ENCODE measurements at places on chromosomes 16 and 17.

DNA sequence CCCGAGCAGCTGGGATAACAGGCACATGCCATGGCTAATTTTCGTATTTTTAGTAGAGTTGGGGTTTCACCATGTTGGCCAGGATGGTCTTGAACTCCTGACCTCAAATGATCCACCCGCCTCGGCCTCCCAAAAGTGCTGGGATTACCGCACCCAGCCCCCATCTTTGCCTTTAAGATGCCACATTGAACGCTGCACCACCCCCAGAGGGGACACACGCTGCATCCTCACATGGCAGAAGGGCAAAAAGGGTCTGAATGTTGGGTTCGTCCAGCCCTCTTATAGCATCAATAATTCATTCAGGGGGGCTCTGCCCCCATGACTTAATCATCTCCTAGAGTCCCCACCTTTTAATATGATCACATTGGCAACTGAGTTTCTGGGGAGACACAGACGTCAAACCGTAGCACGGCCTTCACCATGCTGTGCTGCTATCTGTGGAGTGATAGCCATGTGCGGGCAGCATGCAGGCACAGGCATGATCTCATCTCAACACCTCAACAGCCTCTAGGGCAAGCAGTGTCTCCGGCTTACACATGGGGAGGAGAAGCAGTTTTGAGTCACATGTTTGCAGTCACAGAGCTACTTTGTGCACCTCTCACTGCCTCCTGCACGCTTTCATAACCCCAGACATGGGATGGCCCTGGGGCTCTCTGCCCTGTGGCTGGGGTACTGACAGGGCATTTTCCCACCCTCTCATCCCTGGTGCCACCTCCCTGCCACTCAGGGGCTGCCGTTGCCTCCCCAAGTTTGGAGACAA is 30.0 kb downstream of the IL21R start:
- DNase-seq = no peak

DNA sequence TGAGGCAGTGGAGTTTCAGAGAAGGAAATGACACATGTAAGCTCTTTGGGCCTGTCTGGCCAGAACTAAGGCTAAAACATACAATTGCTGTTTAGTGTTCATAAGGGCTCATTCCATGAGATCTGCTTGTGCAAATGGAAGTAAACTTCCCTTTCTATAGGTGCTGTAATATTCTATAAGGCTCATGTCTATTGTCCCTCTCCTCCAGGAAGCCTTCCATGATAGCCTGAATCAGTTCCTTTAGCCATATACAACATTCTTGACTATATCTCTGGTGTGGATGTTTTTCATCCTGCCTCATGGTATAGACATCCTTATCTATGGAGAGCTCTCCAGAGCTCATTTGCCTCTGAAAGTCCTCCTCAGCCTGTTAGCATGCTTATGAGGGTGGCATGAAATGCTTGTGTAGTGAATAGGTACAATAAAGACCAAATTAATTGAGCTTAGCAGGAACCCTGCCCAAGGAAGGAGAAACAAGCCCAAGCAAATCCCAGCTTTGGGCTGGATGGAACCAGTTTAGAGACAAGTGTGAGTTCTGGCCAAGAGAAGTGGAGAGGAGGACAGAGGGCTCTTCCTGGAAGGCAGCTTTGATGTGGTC is 1.6 kb upstream of the ETV4 start:
- no peak for DNase-seq

DNA sequence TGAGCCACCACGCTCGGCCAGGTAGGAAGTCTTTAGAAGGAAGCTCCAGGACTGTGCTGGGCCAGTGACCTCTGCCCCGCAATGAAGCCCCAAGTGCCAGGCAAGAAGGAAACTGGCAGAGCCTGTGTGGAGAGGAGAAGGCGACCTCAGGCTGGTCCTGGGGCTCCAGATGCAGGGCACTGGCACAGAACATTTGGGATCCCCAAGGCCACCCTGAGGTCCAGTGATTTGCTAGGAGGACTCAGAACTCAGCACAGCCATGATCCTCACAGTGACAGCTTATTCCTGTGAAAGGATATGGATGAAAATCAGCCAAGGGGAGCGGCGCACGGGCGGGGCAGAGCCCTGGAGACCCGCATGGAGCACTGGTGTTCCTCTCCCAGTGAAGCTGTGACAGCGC is 24.1 kb downstream of the MGAT5B start:
- DNase-seq = no peak

- no peak for DNase-seq
Observed at GRCh38 chr16:58449768-58450167, 50.2 kb upstream of the NDRG4 start.

DNA sequence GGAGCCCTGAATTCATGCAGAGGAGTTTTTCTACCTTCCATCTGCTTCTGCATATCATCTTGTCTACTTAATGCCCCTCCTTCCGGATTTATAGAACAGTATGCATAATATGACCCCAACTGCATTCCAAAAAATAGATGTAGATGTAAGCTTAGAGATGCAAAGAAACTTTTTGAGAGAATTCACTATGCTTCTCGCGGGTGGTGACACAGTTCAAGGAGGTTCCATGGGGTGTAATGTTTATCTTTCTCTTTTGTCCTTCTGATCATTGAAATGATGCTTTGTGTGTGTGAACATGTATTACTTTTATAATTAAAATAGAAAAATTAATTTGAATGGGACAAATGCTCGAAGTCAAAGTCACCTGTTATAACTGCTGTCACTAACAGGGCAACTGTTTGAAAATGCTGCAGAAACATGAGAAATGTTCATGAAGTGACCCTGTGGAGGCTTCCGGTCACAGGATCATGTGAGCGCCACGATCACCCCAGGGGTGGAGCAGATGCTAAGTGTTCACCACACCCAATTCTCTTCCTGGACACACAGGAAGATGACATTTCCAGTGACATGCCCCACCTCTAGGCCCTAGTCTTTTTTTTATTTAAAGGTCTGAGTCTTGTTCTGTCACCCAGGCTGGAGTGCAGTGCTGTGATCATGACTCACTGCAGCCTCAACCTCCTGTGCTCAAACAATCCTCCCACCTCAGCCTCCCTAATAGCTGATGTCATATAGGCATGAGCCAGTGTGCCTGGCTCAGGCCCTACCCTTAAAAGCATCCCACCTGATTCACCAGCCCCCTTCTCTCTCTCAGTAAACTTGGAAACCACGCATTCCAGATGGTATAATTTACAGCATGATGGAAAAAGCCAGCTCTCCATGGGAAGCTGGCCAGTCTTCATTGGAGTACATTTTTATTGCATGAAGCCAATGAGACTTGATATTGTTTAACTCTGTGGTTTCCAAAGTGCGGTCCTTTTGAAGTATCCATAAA is 21.0 kb upstream of the AGRP start:
- DNase-seq = no peak

DNA sequence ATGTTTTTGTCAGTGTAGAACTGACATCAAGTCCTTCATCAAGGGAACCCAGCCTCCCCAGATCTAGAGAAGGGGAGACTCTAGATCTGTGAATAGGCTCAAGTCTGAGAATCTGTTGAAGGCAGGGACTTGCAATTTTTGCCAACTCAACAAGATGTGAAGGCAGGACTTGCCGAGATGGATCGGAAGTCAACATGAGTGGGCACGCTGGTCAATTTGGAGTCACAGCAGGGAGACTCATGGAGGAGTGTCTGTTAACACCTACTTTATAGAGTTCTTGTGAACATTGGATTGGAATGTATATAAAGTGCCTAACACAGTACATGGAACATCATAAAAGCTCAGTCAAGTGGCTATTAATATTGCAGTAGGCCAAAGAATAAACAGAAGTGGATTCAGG is 10.0 kb downstream of the ZNF689 start:
- DNase-seq = no peak

DNA sequence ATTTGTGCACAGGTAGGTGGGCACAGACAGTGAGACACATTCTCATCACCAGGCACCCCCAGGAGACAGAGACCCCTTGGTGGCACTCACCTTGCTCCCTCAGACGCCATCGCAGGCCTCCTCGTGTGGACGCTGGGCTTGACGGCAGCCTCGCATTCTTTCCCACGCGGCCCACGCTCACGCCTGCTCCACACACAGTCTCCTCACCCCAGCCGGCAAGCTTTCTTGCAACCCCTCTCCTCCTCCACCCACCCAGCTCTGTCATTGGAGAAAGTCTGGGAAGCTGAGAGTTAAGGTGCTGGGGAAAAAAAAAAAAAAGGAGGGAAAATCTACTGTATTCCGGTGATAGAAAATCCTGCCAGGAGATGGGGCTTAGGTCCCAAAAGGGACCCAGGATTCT is 14.8 kb downstream of the SGCA start:
- no peak for DNase-seq

DNA sequence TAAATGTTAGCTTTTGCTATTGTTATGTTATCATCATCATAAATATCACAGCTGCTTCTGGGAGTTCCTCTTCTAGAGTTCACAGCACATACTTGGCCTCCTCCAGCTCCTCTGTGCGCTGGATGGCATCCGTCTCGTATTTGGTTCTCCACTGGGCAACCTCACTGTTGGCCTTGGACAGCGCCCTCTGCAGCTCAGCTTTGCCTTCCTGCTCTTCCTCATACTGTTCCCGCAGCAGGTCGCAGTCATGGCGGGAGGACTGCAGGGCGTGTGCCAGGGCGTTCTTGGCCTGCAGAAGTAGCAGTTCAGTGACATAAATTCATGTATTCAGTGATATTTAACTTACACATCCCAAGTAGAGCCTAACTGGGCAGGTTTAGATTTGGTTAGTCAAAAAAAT is 23.4 kb downstream of the MYH8 start:
- no peak for DNase-seq

DNA sequence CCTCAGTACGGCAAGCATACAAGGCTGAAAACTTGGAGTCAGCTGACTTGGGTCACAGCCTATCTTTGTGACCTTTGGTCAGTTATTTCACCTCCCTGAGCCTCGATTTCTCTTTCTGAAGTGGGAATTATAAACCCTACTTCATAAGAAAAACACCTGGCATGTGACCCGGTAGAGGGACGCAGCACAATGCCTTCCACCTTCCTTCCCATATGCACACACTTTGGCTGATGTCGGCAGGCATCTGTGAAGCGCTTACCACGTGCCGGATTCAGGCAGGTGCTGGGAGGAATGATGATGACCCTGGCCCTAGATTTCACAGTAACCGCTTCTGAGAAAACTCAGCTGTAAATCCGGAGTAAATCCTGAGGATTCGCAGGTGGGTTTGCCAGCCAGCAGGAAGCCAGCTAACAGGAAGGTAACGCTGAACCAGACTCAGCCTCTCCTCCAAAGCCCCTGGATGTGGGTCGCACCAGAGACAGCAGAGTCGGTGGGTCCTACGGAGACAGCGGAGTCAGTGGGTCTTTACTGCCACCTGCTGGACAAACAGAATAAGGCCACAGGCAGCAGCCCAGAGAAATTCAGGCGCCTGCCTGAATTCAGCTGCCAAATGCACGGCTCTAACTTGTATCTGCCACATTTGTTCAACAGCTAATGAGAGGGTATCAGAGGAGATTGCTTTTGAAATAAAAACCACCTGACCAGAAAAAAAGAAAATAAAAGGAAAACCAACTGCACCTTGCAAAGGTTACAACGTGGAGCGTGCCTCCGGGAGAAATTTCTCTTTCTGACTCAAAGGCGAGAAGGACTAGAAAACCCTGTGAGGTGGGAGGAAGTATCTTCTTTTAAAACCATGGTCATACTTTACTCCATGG is 16.6 kb downstream of the COPRS start:
- peak; percentile 43 for DNase-seq

GRCh38 chr16:67608364-67608763 is 36.6 kb upstream of the CARMIL2 start:
- DNase-seq = no peak

DNA sequence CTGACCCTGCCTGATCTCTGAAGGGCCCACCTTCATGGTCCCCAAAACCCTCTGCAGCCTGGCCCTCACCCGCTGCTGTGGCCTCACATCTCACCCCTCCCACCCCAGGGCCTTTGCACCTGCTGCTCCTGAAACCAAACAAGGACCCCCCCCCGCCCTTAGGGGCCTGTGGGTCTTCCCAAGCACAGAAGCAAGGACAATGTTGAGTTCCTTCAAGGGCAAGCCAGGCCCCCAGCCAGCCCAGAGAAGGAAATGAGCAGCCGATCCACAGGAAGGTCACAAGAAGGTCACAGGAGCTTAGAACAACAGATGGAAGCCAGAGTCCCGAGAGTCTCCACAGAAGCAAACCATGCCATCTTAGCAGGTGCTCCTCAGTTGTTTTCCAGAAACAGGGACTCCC is 493 bp upstream of the PDE6G start:
- DNase-seq = no peak

GRCh38 chr17:61029181-61029580 is 351.5 kb downstream of the BCAS3 start:
- DNase-seq = no peak

DNA sequence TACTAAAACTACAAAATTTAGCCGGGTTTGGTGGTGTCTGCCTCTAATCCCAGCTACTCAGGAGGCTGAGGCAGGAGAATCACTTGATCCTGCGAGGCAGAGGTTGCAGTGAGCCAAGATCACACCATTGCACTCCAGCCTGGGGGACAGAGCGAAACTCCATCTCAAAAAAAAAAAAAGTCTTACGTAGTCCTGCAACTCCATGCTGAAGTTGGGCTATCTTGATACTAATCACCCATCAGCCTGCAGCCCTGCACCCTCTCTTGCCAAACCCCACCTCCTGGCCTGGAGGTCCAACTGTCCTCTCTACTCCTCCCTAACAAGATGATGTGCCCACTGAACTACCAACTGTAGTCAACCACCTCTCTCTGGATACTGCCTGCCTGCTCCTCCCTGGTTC is 4.8 kb downstream of the TMEM170A start:
- no peak for DNase-seq

GRCh38 chr17:17990282-17990681 is 17.6 kb downstream of the DRC3 start:
- no peak for DNase-seq
